ENCODE measurements at places on chromosomes 2 and 18.

DNA sequence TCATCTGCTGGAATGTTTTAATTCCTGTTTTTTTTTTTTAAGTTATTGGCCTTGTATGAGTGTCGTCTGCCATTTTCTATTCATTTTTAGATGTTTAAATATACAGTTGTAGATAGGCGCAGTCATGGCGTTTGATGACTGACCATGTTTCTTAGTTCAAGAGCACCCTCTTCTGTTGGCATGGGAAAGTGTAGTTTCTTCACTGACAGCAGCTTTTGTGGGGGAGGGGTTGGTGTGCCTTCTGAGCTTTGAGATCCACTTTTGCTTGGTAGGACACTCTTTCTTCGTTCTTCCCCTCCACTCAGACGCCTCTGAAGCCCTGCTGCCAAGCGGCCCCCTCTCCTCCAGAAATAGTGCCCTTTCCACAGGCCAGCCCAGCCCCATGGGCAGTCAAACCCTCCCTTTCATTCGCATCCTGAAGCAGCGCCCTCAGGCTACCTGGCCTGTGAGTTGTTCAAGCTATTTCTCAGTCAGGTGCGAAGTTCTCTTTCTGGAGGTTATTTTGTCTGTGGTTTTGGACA, 492.0 kb downstream of the TNS1 start:
- peak; percentile 8 for DNase-seq

- DNase-seq: no peak
These were observed 92.7 kb upstream of the SNTG2 start for GRCh38 chr2:857937-858336.

DNA sequence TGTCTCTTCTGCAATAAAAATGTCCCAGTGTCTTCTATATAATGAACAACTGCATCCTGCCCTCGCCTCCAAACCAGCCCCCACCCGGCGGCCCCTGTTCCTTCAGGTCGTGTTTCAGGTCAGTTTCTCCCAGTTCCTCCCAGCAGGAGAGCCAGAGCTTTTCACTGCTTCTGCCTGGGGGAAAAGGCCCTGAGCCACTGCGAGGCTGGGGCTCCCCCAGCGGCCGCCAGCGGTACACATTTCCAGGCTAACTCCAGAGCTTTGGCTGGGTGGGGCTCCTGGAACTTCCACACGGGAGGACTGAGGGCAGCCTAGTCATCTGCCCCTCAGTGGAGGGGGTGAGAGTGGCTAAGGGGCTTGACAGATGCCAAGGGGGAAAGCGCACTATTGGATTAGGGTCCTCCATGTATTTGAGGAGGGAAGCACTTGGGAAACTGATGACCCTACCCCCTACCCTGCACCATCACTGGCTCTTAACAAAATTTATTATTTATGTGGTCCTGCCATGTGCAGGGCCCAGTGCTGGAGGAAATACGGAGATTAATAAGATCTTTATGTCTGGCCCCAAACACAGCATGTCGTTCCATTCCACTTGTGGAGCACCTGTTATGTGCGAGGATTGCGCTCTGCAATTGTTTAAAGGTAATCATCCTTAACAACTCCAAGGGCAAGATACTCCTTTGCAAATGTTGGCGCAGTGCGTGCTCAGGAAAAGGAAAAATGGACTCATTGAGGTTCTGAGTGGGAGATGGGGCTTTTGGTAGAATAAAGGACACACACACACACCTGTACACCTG, 17.3 kb upstream of the CYS1 start:
- peak; percentile 88 for DNase-seq

DNA sequence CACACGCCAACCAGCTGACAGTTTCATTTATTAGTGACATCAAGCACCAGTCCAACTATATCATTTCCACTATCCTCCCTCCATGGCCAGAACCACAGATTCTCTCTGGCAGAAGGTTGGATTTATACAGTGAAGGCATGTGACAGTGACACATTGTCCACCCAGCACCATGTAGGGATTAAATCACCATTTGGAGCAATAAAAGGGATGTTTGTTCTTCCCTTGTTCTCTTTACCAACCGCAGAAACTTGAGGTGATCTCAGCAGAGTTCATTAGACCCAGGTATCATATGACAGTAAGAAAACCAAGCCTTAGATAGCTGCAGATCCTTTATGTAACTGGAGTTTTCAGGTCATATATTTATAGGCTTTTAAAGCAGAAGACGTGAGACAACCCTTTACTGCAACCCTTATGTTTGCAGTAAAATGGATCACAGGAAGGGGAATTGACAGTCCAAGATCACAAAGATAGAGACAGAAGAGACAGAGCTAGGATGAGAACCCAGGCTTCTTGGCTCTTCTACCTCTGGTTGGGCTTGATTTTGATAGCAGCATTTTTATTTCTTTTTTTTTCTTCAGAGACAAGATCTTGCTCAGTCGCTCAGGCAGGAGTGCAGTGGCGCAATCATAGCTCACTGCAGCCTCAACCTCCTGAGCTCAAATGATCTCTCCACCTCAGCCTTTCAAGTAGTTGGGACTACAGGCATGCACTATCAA, 80.1 kb downstream of the XDH start:
- DNase-seq: no peak

DNA sequence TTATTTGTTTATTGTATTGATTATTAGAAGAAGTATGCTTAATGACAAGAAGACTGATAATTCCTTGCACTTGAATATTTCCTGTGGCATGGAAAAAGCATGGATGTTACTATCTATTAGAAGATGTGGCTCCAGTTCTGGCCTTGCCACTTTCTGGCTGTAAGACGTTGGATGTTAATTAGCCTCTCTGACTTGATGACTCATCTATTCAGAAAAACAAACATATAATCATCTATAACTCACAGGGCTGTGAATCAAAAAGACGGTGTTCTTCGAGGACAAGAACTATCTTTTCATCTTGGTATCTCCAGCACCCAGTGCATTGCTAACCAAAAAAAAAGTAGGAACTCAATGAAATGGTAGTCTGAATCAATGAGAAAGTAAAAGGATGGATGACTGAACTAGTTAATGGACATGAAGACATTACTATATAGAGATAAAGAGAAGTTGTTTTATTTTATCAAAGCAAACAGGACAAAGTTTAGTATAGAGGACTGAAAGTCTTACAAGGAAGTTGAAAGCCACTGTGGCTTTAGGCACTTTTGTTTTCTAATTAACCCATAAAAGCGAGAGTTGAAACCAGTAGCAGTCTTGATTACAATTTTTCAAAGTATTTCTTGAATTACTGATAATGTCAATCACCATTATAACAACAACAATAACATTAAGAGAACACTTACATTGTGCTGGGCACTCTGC, 145.3 kb downstream of the RND3 start:
- DNase-seq: no peak

GRCh38 chr2:16136461-16137035, 196.2 kb downstream of the MYCN start:
- no peak for DNase-seq

DNA sequence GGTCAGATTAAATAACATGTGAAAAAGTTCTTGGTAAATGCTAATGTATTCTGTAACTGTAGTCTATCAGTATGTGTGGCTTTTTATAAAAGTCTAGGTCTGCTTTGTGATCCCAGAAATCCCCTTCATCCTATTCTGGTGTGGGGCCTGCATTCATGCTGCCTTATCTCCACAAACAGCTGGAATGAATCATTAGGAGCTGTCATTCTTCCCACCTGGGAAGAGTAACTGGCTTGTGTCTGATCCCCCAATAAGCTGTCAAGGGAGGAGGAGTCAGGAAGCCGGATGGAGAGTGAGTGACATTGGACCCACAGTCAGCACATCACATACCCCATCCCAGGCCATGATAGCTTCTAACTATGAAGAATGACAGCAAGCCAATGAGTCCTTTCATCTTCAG, 81.1 kb upstream of the EPHA4 start:
- DNase-seq: no peak

DNA sequence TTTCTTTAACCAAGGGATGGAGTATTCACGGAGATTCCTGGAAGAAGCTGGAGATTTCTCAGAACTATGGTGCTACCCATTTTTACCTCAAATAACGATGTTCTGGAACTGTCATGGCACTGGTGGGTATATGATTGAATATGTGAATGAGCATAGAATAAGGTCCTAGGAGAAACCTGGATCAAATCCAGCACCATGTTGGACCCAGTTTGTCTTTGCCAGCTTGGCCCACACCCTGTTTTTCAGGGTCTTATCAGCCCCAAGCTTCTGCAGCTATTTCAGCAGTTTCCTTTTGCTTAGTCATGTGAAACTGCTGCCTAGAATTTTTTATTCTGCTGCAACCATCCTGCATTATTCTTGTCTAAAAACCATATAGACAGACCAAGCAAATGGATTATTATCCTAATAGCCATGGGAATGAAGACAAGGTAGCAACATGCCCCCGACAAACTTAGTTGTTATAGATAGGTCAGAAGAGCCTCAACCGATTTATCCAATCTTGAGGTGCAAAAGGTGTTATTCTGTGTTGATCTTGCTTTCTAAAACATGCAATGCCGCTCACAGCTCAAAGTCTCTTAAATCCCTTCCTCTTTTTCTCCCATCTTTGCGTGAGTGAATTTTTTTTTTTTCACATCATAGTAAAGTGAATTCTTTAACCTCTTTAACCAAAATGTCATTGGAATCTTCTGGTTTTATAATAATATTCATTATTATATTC, 133.6 kb downstream of the PRPF40A start:
- no peak for DNase-seq

GRCh38 chr2:192157776-192158175, 37.0 kb downstream of the TMEFF2 start:
- DNase-seq: no peak

GRCh38 chr2:42328148-42328833, 32.7 kb downstream of the COX7A2L start:
- DNase-seq: no peak

DNA sequence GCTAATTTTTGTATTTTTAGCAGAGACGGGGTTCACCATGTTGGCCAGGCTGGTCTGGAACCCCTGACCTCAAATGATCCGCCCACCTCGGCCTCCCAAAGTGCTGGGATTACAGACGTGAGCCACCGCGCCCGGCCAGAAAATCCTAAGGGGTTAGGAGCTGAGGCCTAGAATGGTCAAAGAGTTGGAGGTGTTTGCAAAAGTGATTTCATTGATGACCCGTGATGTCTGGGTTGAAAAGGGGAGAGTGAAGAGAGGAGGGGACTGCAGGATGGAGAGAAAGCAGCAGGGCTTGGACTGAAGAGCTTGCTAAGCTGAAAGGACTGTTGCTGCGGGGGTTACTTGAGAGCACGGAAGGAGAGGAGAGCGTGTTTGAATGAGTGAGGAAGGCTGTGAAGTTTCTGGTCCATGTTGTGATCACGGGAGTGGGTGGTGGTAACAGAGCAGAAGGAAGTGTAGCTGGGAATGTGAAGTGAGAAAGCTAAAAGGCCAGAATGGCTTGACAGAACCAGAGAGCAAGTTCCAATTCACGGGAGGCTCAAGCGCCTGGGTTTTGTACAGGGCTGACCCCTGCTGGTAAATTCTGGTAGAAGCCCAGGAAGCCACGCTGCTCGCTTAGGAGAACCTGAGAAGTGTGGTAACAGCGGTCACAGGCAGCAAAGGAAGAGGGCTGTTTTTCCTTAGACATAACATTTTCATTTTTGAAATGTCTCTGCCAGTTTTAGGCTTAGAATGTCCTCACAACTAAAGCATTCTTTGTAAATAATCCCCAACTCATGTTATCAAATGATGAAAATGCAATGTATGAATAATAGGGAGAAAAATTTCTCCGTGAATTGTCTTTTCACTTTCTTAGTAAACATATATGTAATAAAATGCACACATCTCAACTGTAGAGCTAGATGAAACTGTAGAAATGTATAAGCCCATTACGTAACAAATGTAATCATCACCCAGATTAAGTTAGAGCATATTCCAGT, 40.5 kb upstream of the ACTR2 start:
- DNase-seq: peak; percentile 52

DNA sequence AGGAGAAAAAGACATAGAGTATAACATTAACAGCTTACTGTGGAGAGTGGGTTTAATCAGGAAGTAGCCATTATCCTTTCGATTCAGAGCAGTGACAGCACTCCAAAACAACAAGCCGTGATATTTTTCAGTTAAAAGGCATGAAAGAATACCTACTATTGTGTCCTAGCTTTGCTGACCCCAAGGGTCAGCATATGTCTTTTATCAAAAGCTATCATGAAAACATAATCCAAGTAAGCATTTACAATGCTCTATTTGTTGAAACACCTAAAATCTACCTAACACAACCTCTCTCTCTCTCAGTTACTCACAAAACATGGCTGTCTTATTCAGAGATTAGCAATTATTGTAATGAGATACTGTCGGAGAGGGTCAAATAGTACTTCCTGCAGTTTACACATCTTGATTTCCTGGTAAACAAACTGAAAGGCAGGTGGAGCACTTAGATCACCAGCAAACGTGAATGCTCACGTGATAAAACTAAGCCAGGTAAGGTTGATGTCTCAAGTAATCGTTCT, 100.0 kb downstream of the BAZ2B start:
- DNase-seq: peak; percentile 27

- DNase-seq: no peak
These were observed 325.5 kb downstream of the EN1 start for GRCh38 chr2:118521960-118522359.

GRCh38 chr2:118372886-118373830, 284.9 kb downstream of the INSIG2 start:
- DNase-seq: no peak

GRCh38 chr2:74675090-74675489, 21.0 kb downstream of the SEMA4F start:
- DNase-seq: no peak

DNA sequence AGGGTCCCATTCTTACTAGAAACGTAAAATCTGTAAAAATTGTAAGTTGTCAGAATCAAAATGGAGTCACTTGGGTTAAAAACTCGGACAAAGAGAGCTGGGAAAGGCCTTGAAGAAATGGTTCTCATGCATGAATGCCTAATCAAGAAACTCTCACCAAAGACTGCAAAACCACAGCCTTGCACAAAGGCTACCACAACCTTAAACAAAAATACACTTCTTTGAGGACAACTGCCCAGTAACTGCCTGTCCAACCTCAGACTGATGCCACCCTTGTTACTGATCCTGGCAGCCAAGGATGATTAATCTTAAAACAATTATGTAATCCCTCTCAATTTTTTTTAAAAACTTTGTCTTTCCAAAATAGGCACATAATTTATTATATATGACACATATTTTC, 299.3 kb downstream of the CCDC85A start:
- DNase-seq: no peak

GRCh38 chr18:13809531-13810255, 14.3 kb upstream of the MC5R start:
- no peak for DNase-seq

DNA sequence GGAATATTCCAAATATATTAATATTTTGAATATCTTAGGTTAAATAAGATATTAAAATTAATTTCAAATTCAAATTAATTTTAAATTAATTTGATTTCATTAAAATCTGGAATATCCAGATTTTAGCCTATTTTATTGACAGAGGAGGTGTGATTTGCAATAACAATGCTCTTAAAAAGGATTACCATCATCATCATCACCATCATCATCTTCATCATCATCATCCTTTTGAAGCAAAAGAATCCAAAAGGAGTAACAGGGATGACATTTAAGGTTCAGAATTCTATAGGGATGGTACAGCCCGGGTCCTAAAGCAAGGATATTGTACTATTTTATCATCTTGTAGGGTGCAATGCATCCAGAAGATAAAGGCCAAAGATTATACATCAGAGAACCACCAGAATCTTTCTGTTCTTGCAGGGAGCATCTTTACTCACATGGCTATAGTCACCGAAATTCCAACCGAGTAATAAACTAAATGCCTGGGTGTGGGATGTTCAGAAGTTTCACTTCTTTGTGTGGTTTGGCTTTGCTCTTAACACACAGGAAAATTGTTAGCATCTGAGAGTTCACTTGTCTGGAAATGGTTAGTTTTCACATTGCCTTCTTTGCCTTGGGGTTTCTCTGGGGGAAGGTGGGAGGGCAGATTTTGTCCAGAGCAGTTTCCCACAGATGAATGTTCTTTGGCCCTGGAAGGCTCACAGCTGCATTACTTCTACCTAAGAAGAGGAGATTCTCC, 99.1 kb upstream of the ITGA6 start:
- DNase-seq: no peak

Measured in NCI-H187 treated with DMSO at 0.1 percent for 48 hours (cell line).